Activated B cell treated with CpG ODN at 0.5 μM for 24 hours (primary cell): ENCODE measurements at places on chromosomes 5 and 9. TPM values are rescaled to one million over a fixed set of nuclear protein-coding genes. Genes with fewer than 3 reads are reported as not detected.

The NXNL2 gene
- total RNA-seq, result not detected in 2 replicates

The SHC3 gene
- not detected in 2 replicates for total RNA-seq

The ARID3C gene
- total RNA-seq, result not detected in 2 replicates

The NFX1 gene
- total RNA-seq, result 51.0 and 57.2 TPM in 2 replicates

The OTP gene
- total RNA-seq, result not detected in 2 replicates

GRCh38 chr9:136316896-136317676, 10.3 kb upstream of the GPSM1 start:
- DNase-seq, result no peak

The PRR7 gene
- 2.4 and 3.2 TPM in 2 replicates for total RNA-seq

- no peak for DNase-seq
These were observed 25.4 kb upstream of the ELL2 start for GRCh38 chr5:95986937-95987520.

The RAB3C gene
- total RNA-seq, result 0.47 TPM in 1 of 2 replicates, not detected in the other

- peak; percentile 24 for DNase-seq
These were observed 29.3 kb downstream of the PRRC2B start for GRCh38 chr9:131423171-131423581.

The OGN gene
- total RNA-seq, result not detected in 2 replicates

- no peak for DNase-seq
These were observed 71.5 kb upstream of the RPS23 start for GRCh38 chr5:82349652-82350051.

The BHMT gene
- not detected in 2 replicates for total RNA-seq

- DNase-seq, result no peak
These were observed 296.9 kb downstream of the FAM170A start for GRCh38 chr5:119926301-119926700.

DNA sequence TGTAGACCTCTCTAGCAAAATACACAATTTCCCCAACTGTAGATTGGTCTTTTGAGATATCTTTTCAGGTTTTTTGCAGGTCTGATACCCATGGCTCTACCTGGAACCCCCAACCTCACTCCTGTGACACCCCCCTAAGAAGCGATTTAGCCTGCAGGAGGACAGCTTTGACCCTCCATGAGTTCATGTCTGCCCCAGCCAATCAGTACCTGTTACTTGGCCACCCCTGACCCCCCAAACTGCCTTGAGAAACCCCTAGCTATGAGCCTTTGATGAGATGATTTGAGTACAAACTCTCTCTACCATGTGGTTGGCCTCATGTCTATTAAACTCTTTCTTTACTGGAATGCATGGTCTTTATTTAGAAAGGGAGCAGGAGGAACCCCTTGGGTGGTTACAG, 25.7 kb downstream of the ABO start:
- no peak for DNase-seq

DNA sequence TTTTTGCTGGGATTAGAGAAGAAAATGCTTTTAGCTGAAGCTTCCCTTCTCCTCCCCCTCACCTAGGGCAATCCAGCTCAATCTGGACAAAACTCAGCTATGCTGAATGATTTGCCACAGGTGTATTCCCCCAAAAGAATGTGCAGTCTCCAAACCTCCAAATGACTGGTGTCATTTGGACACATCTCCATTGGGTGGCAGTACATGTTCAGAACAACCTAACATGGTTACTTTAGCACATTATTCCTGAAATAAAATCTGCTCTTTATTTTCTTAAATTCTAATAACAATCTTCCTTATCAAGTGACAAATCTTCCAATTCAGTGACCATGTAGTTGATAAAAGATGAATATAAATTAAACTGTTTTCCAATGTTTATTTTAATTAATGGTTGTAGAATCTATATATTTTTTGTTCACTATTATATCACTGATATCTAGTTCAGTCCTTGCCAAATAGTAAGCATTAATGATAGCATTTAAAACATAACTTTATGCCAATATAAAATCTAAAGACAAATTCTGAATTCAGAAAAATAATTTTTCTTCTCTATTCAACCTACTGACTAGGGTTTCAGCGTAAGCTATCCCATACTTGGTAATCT, 61.3 kb upstream of the MOCS2 start:
- no peak for DNase-seq

- DNase-seq, result no peak
These were observed 624.5 kb downstream of the RAB3C start for GRCh38 chr5:59207401-59207800.

- no peak for DNase-seq
These were observed 91.4 kb downstream of the ADAMTS16 start for GRCh38 chr5:5231576-5231975.

GRCh38 chr5:147911427-147911826, 5.1 kb upstream of the C5orf46 start:
- no peak for DNase-seq

DNA sequence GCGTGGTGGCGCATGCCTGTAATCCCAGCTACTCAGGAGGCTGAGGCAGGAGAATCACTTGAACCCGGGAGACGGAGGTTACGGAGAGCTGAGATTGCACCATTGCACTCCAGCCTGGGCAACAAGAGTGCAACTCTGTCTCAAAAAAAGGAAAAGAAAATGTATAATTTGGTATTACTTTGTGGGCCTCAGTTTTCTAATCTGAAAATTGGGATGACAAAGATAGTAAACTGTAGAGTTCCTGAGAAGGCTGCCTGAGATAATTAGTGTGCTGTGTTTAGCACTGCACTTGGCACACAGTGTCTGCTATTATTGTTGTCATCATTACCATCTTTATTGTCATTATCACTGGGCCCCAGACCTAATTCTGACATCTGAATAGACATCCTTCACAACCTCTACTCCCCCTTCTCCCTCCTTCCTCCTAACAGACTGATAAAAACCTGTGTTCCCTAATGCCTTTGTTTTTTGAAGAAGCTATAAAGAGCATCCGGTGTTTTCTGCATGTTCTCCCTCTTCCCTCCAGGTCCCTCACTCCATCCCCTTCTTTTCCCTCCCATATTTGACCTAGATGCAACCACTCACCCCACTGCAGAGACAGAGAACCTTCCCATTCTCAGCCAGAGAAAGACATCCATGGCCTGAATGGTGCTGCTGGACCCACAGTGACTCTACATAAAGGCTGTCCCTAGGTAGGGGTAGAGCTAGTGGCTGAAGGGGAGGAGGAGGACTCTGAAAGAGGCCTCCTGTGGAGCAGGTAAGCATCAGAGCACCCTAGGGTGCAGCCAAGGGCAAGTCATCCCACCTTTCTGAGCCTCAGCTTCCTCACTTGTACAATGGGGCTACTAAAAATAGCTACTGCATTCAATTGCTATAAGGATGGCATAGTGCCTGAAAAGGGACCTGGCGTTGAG, 15.7 kb upstream of the CYSTM1 start:
- DNase-seq, result no peak

GRCh38 chr5:130034566-130035210, 130.4 kb downstream of the CHSY3 start:
- no peak for DNase-seq

GRCh38 chr5:173321886-173322285, 6.3 kb downstream of the STC2 start:
- DNase-seq, result no peak

GRCh38 chr5:108521011-108521700, 139.3 kb upstream of the FBXL17 start:
- DNase-seq, result no peak

DNA sequence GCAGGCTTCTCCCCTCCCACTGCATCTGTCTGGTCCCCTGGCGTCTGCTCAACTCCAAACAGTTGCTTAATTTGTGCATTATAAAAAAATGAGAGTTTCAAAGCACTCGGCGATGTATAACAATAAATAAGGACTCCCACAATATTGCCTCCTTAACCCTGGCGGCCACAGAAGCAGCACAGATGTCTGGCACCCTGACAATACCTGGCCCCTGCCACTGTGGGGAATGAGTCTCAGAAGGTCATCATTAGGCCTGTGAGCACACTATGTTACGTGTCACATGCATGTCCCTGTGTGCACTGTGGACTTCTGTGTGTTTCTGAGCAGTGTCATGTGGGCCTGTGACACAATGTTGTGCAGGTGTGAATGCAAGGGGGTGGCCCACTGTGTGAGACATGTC, 236.5 kb downstream of the PBX3 start:
- DNase-seq, result no peak

DNA sequence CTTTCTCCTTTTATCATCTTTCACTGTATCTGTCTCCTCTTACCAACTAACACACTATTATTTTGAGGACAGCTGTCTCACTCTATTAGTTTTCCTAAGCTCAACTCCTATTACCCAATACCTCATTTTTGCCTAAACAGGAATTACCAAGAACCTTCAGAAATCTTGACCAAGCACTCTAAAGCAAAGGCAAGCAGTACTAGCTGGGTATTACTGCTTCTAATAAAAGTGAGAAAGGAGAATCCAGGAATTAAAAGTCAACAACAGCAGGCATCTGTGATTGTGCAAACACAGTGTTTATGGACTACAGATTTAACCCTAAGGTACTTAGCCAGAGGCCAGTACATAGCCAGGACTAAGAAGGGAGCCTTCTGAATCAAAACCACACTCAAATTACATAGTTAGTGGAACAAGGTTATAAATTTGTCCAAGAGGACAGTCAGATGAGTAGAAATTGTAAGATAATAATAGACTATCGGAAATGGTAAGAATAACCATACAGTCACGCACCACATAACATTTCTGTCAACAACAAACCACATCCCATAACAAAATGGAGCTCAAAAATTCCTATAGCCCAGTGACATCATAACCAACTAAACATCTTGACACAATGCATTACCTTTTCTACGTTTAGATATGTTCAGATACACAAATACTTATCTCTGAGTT, 8.3 kb downstream of the RFX3 start:
- no peak for DNase-seq

The EQTN gene
- total RNA-seq, result not detected in 2 replicates

- DNase-seq, result no peak
These were observed 61.1 kb upstream of the CCL21 start for GRCh38 chr9:34771007-34771406.

The TMEM38B gene
- total RNA-seq, result 10.9 and 12.7 TPM in 2 replicates

- no peak for DNase-seq
These were observed 120.4 kb upstream of the PTGER4 start for GRCh38 chr5:40559306-40559705.

- no peak for DNase-seq
These were observed 1054.9 kb downstream of the PTPRD start for GRCh38 chr9:9557804-9558334.

The STPG3 gene
- 0.37 TPM in 1 of 2 replicates, not detected in the other for total RNA-seq

- DNase-seq, result no peak
These were observed 342.2 kb upstream of the RFX3 start for GRCh38 chr9:3868012-3868411.

The CORO2A gene
- total RNA-seq, result 0.59 and 0.78 TPM in 2 replicates

DNA sequence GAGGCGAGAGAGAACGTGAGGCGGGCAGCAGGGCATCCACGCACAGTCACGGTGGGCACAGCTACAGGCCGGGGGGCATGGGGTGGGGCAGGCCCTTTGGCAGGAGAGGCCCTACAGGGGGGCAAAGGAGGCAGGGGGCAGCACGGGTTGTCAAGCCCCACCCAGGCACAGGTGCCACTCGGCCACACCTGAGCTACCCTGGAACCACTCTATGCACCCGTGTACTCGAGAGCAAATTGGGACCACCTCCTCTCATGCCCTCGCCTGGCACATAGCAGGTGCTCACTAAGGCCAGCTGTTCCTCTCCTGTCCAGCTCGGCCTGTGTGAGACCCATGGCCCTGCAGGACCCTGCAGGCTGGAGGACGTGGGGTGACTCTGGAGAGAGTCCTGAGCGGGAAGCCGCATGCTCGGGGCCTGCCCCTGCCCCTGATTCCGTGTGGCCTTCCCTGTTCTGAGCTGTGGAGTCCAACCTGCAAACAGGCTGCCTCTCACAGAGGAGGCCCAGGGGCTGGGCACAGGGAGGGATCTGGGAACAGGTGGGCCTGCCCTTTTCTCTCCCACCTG, 31.4 kb upstream of the SARDH start:
- no peak for DNase-seq

- no peak for DNase-seq
These were observed 187.7 kb downstream of the PIK3R1 start for GRCh38 chr5:68403301-68403700.

- DNase-seq, result no peak
These were observed 339.5 kb upstream of the ZNF608 start for GRCh38 chr5:125085797-125086505.

DNA sequence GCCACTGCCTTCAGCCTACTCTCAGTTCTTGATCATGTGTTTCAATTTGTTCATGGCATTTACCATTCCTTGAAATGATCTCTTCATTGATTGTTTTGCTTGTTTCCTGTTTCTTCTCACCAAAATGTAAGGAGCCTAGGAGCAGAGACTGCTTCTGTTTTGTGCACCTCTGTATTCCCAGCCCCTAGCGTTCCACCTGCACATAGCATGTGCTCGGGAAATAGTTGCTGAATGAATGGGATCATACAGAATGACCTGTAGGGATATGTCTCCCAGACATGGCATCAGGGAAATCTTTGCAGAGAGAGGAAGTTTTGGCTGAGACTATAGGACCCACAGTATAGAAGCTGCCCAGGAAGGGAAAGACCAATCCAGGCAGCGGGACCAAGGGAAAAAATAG, 6.2 kb upstream of the CERCAM start:
- no peak for DNase-seq

The PRDM9 gene
- total RNA-seq, result not detected in 2 replicates

The PCDHGB3 gene
- 2.0 and 2.6 TPM in 2 replicates for total RNA-seq

The CCNJL gene
- total RNA-seq, result 0.09 TPM in 1 of 2 replicates, not detected in the other

The GFI1B gene
- total RNA-seq, result 0.07 and 0.38 TPM in 2 replicates

DNA sequence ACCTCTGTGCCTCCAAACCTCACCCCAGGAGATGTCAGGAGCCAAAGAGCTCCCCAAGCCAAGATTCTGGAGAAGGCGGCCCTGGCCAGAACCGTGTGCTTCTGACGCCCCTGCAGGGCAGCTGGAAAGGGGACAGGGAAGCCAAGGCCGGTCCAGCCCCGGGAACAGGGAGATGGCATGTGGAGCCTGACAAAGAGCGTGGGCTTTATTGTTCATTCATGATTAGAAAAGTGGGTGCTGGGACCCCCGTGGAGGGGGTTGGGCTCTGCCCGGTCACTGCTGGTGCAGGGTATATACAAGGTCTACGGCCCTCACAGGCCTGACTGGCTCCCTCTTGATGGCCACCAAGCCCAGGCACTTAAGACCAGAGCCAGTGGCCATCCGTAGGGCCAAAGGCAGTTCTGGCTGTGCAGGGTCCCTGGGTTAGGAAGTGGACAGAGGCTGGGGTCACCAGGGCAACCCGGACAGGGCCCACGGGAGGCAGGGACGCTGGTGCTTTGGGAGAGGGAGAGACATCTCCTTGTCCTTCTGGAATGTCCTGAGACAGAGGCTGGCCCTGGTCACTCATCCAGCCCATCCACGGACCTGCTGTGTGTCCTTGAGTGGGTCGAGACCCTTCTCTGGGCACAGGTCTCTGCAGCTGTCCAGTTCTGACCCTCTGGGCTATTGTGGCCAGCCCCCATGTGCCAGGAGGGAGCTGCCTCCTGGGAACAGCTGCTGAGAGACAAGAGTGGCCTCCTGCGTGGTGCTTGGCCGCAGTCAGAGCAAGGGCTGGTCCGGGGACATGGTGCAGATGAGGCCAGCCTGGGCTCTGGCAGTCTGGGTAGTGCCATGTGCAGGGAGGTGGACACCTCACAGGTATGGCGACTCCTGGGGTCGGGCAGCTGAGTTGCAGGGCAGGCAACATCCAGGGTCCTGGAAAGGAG, 12.5 kb downstream of the NINJ1 start:
- DNase-seq, result peak; percentile 13
